ENCODE measurements at places on chromosomes 13 and 19.

GRCh38 chr13:28493740-28494503 is 1.0 kb downstream of the FLT1 start:
- no peak for DNase-seq

GRCh38 chr13:24218338-24218737 is 57.8 kb downstream of the SPATA13 start:
- DNase-seq = no peak

DNA sequence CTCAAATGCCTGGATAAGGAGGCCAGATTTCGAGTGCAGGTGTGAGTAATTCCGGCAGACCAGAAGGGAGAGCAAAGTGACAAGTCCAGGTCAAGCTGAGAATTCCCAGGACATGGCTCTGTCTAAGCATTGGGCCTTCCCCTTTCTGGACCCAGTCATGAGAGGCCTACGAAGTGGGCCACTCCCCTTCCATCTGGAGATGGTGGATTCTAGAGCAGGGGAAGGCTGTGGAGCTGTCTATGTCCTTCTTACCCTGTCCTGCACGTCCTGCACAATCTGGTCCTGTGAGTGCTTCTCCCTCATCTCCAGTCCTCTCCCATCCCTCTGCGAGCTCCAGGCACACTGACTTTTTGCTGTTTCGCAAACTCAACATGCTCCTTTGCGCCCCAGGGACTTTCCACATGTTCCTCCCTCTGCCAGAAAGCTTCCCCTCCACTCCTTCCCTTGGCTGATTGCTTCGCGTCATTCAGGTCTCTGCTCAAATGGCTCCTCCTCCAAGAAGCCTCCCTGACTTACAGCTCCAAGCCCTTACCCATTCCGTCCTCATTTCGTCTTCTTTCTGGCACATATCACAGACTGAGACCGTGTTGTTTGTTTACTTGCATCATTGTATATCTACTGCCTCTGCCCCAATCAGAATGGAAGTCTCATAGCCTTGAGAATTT is 193.2 kb downstream of the URI1 start:
- DNase-seq = no peak

DNA sequence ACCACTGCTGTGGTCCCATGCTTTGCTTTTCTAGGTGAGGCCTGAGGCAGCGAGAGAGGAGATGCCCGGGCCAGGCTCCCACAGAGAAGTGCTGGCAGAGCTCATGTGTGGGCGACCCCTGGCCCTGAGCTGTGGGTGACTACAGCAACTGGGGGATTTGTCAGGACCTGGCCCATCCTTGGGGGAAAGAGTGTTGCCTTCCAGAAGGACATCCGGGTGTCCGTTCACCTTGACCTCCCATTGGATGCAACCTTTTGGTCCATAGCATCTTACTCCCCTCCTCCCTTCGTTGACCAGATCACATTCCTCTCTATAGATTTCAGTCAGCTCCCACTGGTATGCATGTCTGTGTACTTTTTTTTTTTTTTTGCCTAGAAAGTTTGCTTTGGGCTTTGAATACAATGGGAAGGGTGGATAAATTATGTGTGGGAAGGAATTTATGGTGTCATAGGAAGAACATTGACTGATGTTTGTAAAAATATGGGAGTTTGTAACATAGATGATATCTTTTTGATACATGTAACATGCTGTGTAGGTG is 84.2 kb upstream of the RNF113B start:
- DNase-seq = no peak

GRCh38 chr13:20901668-20902437 is 693 bp downstream of the XPO4 start:
- DNase-seq = peak; percentile 14

DNA sequence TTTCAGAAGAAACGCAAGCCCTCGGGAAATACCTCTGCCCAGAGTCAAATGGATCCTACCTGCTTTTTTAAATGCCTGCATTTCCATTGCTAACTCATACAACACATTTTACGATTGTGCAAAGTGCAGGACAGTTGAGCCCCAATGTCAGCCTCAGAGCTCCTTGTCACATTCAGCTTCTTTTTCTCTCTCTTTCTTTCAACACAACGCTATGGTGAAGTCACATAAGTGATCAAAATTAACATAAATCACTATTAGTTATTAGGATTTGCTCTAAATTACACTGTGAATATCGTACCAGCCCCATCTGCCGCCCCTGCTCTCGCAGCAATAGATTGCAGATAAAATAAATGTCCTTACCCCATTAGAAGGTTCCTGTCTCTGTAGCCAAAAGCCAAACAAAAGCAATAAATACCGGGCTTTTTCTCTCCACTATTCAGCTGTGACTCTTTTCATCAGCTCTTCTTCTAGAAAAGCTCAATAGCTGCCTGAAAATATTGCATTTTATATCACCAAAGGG is 8.8 kb downstream of the POU4F1 start:
- DNase-seq = no peak

DNA sequence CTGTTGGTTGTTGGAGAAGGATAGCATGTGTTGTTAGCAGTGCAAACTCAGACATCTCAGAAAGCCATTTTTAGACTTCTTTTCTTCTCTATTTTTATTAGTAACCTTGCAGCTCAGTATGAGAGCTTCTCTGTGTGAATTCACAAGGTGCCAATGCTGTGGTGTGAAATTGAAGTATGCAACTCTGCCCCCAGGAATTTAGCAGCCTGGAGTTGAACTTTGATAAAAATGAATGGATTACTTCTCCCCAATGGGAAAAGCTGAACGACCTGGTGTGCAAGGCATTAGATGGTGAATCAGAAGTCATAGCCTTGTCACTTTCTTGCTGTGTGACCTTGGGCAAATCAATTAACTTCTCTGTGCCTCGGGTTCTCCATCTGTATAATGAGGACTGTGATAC is 512.3 kb upstream of the PCDH9 start:
- no peak for DNase-seq

- no peak for DNase-seq
Measured at GRCh38 chr13:108609353-108609752, 20.1 kb upstream of the MYO16 start.

- no peak for DNase-seq
Measured at GRCh38 chr13:52847682-52848432, 583 bp downstream of the PCDH8 start.

- DNase-seq = no peak
Measured at GRCh38 chr19:17680230-17680722, 7.9 kb downstream of the UNC13A start.

DNA sequence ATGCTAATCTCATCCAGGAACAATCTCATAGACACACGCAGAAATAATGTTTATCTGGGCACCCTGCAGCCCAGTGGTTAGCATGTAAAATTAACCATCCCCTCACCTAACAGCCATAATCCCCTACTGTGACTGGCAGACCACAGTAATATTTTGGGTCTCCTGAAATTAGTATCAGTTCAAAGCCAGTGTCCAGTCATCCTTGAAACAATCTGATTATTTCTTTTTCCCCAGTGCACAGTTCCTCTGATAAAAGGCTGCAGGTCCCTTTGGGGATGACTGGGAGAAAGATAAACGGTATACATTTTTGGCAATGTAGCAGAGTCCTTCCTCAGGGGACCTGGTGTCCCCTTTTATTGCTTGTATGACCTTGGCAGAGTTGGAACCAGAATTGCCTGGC is 50.4 kb upstream of the CYSLTR2 start:
- DNase-seq = no peak

DNA sequence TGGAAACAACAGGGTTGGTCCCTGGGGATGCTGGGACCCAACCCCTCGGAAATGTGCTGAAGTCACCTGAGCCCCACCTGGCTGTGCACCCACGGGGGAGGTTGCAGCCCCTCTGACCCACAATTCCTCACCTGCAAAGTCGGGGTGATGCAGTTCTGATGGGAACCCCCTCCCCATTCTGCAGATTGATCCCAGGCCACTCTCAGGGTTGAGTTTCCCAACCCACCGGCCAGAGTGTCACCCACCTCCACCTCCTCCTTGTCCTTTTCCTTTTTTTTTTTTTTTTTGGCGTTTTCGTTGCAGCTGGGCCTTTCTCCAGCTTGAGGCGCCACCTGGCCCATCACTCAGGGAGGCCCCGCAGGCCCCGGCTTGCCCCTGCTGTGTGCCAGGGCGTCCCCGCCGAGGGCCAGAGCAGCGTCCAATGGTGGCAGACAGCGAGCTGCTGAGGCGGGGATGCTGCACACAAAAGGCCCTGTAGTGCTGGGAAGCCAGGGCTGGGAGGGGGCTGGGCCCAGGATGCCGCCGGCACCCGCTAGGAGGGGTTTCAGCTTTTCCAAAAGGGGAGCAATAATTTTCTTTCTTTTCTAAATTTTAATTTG is 4.6 kb downstream of the PIK3R2 start:
- DNase-seq = no peak

- DNase-seq = no peak
Measured at GRCh38 chr13:24613755-24614154, 66.5 kb upstream of the ATP12A start.

DNA sequence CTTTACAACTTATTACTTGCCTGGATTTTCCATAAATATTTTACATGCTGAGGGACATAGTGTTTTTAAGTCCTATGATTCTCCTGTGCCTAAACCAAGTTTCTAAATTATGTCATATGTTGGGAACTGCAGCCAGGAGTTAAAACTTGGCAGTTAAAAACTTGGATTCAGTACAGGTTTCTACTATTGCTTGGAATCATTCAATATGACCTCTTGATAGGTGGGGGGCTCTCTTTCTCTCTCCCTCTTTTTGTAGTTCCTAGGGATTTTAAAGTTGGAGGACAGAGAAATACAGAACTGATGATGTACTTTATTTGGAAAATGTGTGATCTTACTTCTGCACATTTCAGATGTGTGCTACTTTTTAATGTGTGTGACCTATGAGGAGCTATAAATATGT is 4.7 kb downstream of the CSNK1A1L start:
- no peak for DNase-seq

GRCh38 chr19:46056536-46056935 is 15.7 kb upstream of the IGFL4 start:
- DNase-seq = no peak

- no peak for DNase-seq
Measured at GRCh38 chr19:980133-980998, 3.8 kb upstream of the WDR18 start.

GRCh38 chr13:100534147-100534843 is 54.3 kb downstream of the GGACT start:
- no peak for DNase-seq

GRCh38 chr19:37243206-37243632 is 25.2 kb downstream of the ZNF383 start:
- no peak for DNase-seq

DNA sequence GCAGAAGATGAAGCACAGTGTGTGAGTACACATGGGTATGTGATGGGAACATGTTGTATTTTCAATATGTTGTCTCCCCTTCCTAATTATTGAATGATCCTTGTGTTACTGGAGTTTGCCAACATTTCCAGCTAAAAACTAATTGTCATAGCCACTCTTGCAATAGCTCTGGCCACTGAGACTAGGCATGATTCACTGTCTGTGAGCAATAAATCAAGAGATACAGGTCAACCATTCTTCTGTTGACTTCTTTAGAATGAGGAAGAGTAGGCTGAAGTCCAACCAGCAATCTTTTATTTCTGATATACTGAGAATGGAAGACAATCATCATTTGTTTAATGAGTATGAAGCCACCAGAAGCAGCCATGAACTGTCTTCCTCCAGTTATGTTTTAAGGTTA is 413.9 kb downstream of the SLITRK5 start:
- no peak for DNase-seq

DNA sequence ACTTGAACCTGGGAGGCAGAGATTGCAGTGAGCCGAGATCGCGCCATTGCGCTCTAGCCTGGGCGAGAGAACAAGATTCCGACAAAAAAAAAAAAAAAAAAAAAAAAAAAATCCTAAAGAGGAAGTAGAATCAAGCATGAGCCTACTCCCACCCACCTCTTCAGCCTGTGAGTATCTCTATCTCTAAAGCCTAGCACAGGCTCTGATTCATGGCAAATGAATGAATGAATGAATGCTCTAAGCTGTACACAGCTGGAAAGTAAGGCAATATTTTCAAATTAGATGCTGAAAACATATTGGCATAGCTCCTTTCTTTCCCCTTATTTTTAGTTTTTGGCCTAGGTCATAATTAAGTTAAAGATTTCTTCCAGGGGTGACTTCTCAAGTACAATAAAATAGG is 35.7 kb upstream of the FAM216B start:
- DNase-seq = no peak

- DNase-seq = no peak
Measured at GRCh38 chr19:5631567-5632240, 8.8 kb downstream of the SAFB start.

GRCh38 chr13:100627120-100627519 is 38.5 kb upstream of the GGACT start:
- DNase-seq = no peak

GRCh38 chr13:23583491-23583890 is 13.3 kb downstream of the TNFRSF19 start:
- DNase-seq = no peak

DNA sequence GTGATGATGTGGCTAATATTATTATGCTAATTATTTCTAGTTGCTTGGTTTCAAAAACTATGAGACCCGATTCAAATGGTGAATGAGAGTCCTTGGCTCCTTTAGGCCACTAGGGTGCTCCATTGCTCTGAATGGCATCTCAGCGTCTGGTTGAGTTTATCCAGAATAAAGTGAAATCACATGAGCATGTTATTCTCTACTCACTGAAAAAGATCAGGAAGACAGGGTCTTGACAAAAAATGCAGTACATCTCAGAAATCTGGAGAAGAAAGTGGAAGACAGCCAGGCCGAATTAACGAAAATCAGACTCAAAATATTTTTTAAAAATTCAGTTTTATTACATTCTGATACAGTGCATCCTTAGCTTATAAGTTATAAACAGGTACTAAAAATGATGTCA is 516.2 kb downstream of the MYO16 start:
- no peak for DNase-seq

DNA sequence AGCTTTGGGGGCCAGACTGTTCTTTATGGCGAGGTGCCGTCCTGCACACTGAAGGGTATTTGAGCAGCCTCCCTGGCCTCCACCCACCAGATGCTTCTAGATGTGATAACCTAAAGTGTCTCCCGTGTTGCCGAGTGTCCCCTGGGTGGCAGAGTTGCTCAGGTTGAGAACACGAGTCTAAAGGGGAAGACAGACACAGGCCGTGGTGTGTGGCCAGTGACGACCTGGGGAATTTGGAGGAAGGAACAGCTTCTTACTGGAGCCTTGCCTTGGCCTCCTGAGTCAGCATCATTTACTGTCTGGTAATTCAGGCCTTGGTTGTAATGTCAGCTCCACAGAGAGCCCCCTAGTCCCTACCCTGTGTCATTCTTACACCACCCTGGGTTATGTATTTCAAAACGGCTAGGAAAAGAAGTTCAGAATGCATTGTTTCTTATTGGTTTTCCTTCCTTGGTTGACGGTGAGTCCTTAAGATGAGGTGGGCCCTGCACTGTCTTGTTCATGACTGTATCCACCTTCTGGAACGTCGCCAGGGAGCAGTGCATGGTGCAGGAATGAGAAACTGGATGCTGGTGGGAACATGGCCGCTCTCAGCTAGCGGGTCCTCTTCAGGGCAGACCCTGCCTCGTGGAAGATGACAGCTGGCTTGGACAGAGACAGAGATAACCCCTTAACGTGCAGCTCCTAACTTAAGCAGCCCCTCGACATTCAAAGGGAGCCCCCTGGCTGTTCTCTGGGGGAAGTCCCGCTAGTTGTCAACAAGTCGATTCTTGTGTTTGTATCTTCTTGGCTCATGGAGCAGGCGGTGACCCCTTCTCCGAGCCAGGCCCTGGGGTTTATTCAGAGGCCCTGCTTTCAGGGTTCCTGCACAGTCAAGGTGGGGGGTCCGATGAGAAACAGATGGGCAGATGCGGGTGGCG is 7.2 kb downstream of the SIN3B start:
- no peak for DNase-seq

- no peak for DNase-seq
Measured at GRCh38 chr13:70568571-70568970, 460.3 kb upstream of the KLHL1 start.

GRCh38 chr13:60417734-60418133 is 20.7 kb downstream of the TDRD3 start:
- DNase-seq = no peak

Data from stimulated activated CD4-positive, alpha-beta T cell treated with anti-CD3 and anti-CD28 coated beads, Interleukin-1b, Interleukin-23, amount 100 ng/mL, for 4 hours (primary cell).